ENCODE measurements at places on chromosomes 4 and X.

DNA sequence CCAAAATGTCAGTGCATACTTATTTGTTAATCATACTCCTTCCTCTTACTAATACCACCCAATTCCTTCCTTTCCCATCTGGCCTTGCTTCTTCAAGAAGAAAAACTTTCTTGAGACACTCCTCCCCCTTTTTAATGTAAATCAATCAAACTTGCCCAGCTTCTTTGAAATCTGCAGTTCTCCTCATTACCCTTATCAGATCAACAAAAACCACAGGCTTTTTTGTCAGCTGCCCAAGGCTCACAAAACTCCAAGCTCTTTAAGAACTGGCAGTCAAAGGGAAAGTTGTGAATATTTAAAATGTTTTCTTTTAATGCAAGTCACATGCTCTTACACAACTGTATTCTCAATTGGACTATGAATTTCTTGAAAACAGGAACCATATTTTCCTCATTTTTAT is 11.3 kb upstream of the MYOZ2 start:
- DNase-seq, result no peak

DNA sequence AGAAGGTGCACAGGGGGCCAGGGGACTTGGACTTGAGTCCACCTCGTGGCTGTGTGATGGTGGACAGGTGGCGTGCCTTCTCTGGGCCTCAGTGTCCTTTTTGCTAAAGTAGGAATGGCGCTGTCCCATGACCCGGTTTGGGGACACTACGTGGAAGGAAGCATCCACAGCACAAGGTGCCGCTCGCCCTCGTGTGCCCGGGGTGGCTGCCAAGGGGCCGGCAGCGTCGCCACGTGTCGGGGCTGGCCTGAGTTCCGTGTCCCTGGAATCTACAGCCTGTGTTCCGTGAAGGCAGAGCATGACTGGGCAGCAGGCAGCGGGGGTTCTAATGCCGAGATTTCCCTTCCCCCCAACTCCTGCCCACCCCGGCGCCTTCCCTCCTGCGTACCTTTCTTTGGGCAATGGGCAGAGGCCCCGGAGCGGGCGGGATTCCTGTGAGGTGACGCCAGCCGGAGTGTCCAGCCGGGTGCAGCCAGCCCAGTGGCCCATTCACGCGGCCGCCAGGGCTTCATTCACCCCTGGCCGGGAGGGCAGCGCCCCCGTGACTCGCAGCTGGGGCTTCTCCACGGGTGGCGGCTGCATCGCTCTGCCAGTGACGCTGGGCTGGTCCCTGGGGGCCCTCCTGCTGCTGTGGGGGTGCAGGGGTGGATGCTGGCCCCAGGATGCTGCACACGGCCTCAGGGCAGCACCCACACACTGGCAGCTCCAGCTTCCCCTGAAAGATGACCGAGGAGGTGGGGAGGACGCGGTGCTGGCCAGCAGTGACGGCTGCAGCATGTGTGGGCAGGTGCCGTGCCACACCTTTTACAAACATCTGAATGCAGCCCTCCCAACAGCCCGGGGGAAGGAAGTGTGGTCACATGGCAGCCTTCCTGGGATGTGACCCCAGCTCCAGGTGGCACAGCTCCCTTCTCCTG is 21.2 kb downstream of the DOK7 start:
- no peak for DNase-seq

DNA sequence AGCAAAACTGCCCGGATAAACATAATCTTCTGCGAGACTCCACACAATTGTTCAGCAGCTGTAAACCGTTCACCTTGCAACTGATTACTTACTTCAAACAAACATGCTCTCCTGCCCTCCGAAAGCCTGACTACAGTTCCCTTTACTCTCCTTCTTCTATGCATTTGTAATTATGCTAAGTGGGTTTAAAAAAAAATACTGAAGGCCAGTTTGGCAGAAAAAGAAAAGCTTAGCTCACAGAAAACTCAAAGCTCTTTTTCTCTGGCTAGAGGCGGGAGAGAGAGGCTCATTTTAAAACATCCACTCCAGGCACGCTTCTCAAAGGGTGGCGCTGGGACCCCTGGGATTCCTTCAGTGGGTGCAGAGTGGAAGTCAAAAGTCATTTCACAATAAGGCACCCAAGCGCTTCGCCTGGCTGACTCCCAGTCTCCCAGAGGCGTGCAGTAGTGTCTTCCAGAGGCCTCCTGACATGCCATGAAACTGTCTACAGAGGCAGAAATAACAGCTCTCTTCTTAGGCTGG is 1.9 kb downstream of the DHRSX start:
- no peak for DNase-seq

DNA sequence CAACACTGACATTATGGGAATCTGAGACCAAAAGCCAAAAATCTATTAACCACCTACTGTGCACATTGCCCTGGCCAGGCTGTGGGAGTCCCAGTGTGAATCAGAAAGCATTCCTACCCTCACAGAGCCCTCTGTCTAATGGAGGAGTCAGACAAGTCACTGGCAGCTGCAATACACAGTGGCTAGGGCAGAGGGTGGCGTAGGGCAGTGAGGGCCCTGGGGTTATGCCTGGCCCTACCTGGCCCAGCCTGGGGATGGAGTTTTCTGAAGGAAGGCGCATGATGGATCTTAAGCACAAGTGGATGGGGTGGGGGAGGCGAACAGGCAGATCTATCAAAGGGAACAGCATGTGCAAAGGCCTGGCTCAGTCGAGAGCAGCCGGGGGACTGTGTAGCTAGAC is 10.8 kb downstream of the JAKMIP1 start:
- no peak for DNase-seq

GRCh38 chrX:40734971-40735324 is 394 bp downstream of the MED14 start:
- peak; percentile 8 for DNase-seq

DNA sequence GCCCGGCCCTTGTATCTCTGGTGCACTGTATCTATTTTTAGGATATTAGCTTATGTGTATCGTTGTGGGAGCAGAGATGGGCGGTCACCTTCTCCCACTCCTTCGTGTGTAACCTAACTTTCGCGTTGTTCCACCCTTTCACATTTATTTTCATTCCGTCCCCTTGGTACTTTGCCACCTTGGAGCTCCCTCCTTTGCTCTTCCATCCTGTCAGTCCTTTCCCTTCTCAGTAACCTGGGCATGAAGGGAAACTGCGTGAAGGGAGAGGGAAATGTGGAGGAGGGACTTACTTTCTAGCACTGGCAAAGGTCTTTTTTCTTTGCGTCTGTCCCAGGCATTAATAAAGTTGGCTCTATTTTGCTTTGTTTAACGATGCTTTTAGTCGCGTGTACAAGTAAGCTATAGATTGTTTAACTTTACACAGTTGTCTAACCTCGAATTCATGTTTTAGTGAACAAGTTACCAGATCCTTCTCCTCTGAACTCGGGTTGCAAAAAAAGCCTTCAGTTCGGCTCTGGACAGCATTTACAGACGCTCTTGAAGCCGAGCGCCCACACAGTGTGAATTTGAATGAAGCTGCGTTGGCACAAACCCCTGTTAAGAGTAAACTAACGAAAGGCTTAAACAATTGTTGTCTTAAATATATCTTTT is 3.9 kb downstream of the PCDH10 start:
- DNase-seq, result no peak

GRCh38 chrX:50456712-50457484 is 13.7 kb downstream of the DGKK start:
- no peak for DNase-seq

DNA sequence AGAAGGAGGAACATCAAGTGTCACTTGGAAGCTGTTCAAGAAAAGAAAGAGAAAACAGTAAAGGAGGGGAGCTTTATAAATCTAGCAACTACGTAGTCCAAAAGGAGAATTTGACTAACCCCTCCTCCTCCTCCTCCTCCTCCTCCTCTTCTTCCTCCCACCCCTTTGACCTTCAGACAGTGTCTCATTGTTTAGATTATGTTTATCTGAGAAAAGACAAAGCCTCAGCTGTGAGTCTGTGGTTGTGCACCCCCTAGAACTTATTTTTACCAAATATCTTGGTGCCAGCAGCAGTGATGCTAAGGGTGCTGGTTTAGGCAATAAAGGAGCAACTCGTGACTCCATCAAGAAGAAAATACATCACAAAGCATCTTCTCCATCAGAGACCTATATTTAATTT is 68.9 kb upstream of the BMP2K start:
- DNase-seq, result no peak

- no peak for DNase-seq
Measured at GRCh38 chr4:186146458-186146857, 42.0 kb downstream of the FAM149A start.

DNA sequence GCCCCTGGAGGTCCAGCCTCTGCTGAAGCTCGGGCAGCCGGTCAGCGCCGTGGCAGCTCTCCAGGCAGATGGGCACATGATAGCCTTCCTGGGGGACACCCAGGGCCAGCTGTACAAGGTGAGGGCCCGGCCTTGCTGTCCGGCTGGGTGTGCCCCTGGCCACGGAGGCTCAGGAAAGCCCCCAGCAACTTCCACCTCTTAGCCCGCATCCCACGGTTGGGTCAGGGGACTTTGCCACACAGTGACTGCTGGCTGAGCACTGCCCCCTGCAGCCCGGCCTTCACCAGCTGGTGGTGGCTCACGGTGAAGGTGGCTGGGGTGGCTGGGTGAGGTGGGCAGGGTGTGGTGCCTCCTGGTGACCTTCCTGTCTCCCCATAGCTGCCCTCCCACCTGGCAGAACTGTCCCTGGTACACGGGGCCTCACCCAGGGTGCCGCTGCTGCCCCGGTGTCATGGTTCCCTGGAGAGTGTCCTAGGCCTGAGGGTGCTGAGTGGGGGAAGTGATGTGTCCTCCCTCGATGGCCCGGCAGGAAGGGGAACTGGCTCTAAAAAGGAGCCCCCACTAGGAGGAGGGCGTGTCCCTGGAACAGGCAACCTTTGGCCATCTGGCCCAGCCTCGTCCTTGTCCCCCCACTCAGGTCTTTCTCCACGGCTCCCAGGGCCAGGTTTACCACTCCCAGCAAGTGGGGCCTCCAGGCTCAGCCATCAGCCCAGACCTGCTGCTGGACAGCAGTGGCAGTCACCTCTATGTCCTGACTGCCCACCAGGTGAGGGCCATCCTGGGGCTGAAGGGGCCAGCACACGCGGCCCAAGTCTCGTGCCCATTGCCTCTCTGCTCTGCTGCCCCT is 4.5 kb downstream of the PLXNB3 start:
- DNase-seq, result no peak

DNA sequence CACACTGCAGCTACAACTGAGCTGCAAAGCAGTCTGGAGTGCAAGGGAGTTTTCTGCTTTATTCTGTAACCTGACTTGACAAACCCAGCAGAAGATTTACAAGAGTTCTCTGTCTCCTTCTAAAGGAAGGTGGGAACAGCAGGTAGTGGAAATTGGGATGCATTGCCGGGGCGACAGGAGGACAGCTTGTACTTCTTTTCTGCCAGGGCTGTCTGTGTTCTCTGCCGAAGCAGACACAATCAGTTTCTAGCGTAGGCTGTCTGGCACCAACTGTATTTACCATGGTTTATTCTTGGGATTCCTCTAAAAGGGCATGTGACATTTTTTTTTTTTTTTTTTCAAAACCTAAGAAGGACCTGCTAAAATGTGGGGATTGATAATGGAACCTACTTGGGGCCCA is 190.8 kb upstream of the GK2 start:
- no peak for DNase-seq

DNA sequence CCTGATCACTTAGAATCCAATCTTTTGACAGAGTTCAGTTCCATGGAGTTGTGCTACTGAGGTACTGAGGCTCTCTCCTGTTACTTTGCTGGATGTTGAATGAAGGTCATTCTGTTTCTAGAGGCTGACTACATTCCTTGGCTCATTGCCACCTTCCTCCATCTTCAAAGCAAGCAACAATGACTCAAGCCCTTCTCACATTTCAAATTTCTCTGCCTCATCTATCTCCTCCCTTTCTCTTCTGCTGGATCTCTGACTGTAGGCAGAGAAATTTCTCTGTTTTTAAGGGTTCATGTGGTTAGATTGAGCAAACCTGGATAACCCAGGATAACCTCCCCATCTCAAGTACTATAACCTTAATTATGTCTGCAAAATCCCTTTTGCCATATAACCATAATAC is 775.4 kb downstream of the STPG2 start:
- DNase-seq, result no peak

- no peak for DNase-seq
Measured at GRCh38 chr4:122914292-122914904, 8.0 kb downstream of the NUDT6 start.

DNA sequence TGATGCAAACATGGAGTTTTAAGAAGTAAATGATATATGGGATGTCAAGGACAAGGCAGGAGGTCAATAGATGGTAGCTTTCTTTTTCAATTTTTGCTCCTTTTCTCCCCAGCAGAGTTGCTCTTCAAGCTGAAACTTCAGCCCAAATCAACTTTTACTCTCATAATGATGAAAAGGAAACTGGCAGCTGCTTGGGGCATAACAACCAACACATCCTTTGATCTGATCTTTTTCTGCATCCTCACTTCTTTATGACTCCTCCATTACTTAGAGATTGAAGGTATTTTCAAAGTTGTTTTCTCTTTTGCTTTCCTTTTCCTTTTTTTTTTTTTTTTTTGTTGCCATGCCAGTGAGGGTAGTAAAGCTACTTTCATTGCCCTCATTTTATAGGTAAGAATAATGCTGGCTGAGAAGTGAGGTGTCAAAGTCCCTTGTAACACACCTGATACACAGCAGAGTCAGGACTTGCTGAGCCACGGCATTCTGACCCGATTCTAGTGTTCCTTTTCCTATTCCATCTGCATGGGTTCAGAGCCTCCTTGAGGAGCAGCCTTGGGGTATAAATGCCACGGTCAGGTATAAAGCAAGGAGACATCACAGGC is 26.9 kb downstream of the SLC2A9 start:
- no peak for DNase-seq

GRCh38 chr4:138438608-138439007 is 196.5 kb upstream of the SLC7A11 start:
- DNase-seq, result no peak

GRCh38 chrX:131331152-131331551 is 42.0 kb upstream of the IGSF1 start:
- no peak for DNase-seq

GRCh38 chr4:104395168-104395614 is 99.5 kb downstream of the CXXC4 start:
- DNase-seq, result no peak

DNA sequence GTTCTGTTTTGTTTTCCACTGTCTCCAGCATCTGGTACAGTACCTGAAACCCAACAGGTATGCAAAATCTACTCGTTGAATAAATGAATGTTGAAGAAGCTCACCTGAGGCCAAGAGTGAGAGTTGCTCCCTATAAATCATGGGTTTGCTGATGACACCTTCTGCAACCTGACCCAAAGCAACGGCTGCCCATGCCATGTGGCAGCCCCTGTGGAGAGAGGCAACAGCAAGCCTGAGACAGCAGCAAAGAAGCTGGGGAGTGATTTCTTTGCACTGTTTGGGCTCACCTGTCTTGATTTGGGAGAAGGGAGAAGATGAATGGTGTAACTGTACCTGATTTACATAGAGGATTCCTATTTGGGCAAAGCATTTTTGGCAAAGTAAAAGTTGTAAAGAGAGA is 119.8 kb upstream of the GPC4 start:
- no peak for DNase-seq

DNA sequence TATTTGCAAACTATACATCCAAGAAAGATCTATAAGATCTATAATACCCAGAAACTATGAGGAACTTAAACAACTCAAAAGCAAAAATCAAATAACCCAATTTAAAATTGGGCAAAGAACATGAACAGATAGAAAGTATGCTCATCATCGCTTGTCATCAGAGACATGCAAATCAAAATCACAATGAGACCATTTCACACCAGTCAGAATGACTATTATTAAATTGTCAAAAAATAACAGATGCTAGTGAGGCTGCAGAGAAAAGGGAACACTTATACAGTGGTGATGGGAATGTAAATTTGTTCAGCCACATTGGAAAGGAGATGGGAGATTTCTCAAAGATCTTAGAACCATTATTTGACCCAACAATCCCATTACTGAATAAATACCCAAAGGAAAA is 1451.7 kb upstream of the ADGRL3 start:
- DNase-seq, result no peak
